ENCODE measurements at places on chromosomes 6 and 20. TPM values are rescaled to one million over a fixed set of nuclear protein-coding genes. Genes with fewer than 3 reads are reported as not detected.

DNA sequence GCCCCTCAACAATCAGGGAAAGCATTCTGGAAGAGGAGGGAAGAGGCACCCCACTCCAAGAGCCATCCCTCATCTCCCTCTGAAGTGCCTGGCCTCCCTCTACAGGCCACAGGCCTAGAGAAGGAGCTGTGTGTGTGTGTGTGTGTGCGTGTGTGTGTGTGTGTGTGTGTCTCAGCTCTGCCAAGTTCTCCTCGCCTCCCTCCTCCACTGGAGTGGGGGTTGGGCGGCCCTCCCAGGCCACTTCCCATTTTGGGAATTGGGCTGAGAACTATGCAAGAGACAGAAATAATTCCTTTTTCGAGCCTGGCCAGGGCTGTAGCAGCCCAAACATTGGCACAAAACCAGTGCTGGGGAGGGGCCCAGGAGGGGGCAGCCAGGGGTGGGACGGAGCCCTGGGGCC lies 35.7 kb downstream of the KCNB1 start:
- DNase-seq = peak; percentile 60

DNA sequence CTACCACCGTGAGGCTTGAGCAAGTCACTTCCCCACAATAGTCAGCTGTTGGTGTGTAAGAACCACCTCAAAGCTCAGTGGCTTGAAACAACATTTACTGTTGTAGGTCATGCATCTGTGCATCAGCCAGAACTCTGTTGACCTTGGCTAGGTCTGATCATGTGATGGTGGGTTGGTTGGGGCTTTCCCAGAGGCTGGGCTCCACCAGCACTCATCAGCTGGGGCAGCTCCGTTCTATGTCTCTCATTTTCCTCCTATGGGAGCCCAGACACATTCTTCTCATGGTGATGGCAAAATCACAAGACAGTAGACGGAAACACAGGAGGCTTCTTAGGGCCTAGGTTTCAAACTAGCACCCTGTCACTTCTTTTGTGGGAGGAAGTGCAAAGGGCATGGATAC lies 42.8 kb upstream of the PSMF1 start:
- DNase-seq = no peak

DNA sequence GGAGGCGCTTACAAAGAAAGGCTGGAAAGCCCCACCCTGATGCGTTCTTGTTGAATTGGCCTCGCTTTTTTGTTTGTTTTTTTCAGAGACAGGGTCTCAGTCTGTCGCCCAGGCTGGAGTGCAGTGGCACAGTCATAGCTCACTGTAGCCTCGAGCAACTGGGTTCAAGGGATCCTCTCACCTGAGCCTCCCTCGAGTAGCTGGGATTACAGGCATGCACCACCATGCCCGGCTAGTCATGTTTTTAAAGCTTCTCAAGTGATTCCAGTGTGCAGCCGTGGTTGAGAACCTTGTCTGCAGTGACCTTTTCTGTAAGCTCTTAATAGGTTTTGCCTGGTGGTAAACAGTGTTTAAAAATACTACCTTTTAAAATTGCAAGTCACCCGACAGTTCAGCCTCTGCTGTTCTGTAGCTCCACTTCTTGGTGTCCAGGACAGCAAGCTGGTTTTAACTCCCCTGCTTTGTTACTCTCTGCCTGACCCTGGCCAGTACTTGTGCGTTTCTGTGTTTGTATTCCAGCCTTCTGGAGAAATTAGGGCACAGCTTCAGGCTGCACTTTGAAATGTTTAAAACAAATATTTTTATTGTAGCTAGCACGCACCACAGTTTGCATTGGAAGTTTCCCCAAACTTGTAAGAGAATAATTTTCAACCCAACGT lies 54.4 kb downstream of the KDM1B start:
- DNase-seq = peak; percentile 20

GRCh38 chr20:58839474-58839874 lies 11.2 kb downstream of the GNAS-AS1 start:
- peak; percentile 80 for DNase-seq

Gene BTN1A1
- total RNA-seq = 0.09 TPM

Gene MACROD2
- total RNA-seq = 10.0 TPM

Gene LGSN
- total RNA-seq = 0.19 TPM

DNA sequence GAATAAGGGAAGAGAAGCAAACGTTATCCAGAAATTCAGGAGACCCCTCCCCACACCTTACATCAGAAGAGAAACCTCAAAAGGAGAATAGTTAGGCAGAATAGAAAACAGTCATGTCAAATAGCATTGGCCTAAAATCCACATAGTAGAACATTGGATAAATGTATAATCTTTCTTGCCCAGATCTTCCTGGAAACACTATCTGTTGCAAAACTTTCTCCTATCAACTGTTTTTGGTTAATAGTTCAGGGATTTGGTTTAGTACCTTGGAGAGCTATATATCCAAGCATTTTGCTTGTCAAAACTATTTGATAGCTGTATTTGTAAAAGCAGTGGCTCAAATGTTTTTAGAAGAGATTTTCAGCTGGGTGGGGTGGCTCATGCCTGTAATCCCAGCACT lies 74.3 kb upstream of the PHACTR2 start:
- no peak for DNase-seq

DNA sequence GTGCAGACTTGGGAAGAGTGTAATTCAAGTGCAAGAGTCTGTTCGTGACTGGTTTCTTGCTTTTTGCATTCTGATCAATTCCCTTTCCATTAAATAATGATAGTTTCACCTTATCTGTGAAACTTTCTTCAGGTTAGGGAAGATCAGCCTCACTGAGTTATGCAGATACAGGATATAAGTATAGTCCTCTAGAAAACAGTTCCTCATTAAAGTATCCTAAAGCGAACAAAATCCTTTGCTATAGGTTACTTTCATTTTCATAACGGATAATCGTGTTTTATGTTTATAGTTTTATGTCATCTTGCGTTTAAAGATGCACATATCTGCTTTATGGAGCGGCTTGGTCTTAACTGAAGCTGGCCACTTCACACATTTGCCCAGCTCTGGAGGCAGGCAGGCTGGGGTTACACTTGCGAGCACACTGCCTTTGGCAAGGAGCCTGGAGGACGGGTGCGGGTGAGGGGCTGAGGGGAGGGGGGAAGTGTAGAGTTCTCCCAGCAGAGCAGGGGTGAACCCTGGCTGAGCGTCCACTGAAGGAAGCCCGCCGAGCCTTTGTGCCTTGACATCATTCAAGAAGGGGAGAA lies 123.5 kb upstream of the IFNGR1 start:
- DNase-seq = no peak

DNA sequence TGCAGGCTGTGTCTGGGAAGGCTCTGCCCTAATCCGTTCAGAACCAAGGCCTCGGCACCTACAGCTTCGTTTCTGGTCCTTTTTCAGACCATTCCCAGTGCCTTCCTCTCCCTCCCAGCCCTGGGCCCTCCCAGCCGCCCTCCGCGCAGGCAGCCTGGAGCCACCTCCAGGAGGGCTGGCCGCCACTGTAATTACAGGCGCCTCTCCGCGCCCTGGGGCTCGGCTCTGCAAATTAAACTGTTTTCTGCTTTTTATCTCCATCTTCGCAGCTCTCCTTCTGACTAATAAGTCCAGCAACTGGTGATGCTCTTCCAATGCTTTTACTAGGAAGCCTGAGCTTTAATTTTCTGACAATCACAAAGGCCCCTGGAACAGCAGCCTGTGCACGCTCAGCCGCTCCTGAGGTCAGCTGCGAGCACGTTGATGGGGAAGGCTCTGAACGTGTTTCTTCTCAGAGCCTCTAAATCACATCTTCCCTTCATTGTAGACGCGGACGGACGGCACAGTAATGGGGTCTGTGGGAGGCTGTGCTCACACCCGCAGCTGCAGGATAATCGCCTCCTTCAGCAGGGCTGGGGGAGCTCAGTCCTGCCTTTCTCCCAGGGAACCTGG lies 194.6 kb downstream of the DLL1 start:
- peak; percentile 65 for DNase-seq

GRCh38 chr6:6405997-6406714 lies 85.7 kb upstream of the F13A1 start:
- no peak for DNase-seq

- no peak for DNase-seq
These were observed 65.9 kb downstream of the KLHL32 start for GRCh38 chr6:96990462-96990861.

Gene SIM1
- total RNA-seq = 31.8 TPM

- no peak for DNase-seq
These were observed 2.6 kb downstream of the COL19A1 start for GRCh38 chr6:69868961-69869360.

DNA sequence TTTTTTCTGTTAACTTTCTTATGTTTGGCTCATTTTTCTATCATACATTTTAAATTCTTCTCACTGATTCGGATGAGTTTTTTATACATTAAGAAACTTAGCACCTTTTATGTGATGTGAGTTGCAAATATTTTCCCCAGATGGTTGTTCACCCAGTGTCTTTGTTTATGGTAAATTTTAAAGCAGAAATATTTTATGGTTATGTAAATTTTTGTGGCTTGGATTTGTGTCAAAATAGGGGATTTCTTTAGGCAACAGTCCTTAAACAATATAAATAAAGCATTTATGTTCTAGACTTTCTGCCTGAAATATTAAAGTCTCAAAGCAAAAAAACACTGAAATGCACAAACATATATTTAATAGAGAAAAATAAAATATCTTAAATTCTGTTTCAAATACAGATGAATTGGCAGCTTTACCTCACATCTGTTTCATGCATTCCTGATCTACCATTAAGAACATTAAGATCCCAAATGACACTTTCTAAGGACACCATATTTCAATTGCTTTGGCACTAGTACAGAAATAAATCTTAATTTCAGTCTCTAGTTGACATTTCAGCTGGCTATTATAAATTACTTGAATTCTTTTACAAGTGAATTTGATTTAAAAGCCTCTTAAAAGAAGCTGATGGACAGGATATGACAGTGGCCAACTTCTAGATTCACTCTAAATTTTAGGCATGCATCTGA lies 646.6 kb downstream of the HACE1 start:
- no peak for DNase-seq

Gene POM121L2
- not detected for total RNA-seq

DNA sequence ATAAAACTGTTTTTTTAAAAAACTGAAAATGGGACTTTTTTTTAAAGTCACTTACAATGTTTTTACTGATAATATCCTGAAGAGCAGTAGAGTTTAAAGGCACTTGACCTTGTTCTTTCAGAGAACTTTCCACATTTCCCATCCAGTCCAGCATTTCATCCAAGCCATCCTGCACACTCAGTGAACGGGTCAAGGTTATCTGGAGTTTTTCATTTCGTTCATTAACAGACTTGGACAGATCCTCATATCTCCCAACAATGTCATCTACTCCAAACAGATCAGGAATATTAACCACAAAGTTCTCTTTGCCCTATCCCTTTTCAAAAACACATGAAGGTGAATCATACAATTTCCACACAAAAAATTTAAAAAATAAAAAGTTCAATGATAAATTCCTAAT lies 69.1 kb downstream of the DST start:
- DNase-seq = no peak

GRCh38 chr6:18491308-18492045 lies 104.3 kb downstream of the RNF144B start:
- peak; percentile 47 for DNase-seq

Gene JPH2
- 11.4 TPM for total RNA-seq

- DNase-seq = peak; percentile 84
These were observed 13.7 kb upstream of the ZNF831 start for GRCh38 chr20:59149678-59150504.

DNA sequence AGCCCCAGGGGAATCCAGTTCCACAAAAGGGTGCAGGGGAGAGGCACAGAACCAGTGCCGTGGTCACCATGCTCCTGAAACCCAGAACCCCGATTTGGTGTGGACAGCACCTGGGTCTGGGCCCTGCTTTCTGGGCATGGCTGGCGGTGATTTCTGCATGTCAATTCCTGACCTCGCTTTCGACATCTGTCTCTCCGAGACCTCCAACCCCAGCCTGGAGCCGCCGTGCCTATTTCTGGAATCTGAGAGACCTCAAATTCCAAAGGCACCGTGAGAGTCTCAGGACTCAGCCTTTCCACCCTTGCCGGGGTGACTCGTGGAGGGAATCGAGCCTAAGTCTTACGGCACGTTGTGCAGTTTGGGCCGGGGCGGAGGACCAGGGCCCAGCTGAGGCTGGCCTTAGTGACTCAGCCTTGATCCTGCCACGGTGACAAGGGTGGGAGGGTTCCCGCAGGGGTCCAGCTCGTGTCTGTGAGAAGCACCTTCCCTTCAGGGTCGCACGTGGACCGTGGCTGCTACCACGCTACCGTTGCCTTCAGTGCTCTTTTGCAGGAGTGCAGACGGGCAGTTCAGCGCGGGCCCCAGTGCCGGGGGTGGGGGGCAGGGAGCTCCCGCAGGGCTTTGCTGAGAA lies 133.7 kb downstream of the PXDC1 start:
- no peak for DNase-seq

- DNase-seq = peak; percentile 24
These were observed 72.5 kb downstream of the PPP1R3G start for GRCh38 chr6:5157621-5158138.

DNA sequence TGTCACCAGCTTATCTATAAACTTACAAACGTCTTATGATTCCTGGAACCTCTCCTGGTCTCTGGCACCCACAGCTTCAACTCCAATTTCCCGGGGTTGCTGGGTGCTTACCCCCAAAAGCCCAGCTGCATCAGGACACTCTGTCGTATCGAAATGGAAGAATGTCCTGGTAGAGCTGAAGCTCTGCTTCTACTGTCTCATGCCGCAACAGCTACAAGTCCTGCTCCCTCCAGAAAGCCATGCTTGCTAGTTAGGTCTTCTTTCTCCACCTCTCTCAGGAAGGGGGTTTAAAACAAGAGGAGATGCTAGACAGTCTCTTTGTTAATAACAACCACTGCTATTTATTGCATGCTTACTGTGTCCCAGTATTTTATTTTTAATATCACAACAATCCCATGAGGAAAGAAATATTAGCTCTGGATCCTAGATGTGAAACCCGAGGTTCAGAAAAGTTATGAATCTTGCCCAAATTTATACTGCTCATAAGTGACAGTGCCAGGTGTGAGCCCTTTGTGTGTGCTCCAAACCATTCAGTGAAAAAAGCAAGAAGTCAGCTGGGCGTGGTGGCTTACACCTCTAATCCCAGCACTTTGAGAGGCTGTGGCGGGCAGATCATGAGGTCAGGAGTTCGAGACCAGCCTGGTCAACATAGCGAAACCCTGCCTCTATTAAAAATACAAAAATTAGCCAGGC lies 82.3 kb upstream of the GCM1 start:
- DNase-seq = no peak

Gene PLN
- total RNA-seq = 47.2 TPM

Gene DHX16
- total RNA-seq = 30.5 TPM

DNA sequence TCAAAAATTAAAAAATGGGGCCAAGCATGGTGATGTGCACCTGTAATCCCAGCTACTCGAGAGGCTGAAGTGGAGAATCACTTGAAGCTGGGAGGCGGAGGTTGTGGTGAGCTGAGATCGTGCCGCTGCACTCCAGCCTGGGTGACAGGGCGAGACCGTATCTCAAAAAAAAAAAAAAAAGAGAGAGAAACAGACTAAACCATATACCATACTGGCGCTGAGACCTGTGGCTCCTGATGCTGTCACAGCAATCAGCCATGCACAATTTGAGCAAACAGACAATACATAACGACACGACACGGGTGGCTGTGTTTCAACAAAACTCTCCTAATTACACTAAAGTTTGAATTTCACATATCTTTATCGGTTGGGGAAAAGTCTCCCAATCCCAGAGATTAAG lies 14.9 kb upstream of the CBFA2T2 start:
- DNase-seq = peak; percentile 28

Gene SLC22A7
- 2.0 TPM for total RNA-seq

GRCh38 chr6:156980515-156980914 lies 203.3 kb downstream of the ARID1B start:
- DNase-seq = peak; percentile 80
